ENCODE measurements at places on chromosomes 4 and X.

DNA sequence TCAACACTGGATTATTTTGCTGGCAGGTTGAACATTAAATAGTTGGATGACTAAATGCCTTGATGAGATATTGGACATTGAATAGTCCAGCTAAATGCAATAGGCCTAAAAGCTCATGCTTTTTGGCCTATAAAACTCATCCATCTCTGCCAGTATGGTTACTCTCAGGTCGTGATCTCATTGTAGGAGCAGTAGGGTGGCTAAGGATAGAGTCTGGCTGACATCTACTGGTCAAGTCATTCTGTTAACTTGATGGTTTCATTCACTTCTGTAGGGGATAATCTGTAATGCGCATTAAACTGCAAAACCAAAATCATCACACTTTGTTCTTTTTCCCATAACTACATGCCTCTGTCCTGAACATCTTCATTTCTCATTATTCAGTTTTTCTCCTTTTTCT lies 227.0 kb downstream of the DKK2 start:
- peak; percentile 4 for DNase-seq

- no peak for DNase-seq
Observed at GRCh38 chr4:14091966-14092365, 464.4 kb upstream of the BOD1L1 start.

DNA sequence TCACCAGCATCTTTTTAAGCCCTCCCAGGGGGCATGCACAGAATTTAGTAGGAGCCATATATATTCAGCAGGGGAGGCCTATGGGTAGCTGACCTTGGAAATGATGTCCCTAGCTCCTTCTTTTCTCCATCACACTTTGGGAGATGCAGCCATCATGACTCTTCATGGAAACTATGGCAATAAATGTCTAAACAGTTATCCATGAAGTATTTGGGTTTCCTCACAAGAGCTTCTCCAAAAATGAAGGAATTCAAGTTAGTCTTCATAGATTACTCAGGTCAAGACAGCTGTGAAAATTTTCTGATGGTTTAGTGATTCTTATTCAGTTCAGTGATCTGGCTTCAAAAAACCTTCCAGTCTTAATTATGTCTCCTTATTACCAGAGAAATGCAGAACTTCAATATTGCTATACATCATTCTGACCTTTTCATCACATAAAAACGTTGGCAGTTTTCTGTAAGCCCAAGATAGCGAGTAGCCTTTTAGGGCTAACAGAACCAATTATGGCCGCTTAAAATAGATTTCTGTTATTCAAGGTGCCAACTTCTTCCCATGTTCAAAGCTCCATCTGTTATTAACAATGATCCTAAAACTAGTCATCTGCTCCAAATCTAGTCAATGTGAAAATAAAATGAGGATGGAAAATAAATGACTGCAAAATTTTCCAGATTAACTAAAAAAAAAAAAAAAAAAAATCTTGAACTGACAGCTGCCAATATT lies 52.5 kb downstream of the TMEM156 start:
- no peak for DNase-seq

DNA sequence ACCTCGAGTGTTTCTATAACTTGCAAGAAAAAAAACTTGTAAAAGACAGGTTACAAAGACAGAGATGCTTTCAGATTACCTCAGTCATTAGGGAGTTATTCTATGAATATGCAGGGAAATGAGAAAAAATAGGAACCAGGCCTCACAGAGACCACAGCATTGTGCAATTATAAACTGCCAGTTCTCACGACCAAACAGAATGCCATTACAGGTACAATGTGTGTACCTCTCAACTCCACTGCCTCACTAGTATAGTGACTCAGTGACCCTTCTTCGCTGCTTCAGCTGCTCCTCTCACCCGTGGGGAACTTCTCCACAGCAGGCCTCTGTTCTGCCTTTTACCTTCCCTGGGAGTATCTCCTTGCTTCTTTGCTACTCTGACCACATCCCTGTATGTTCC lies 2.3 kb upstream of the HTATSF1 start:
- no peak for DNase-seq

- no peak for DNase-seq
Observed at GRCh38 chrX:113033966-113034680, 193.5 kb upstream of the AMOT start.

- DNase-seq: peak; percentile 86
Observed at GRCh38 chr4:185567381-185568376, 32.4 kb upstream of the PDLIM3 start.

DNA sequence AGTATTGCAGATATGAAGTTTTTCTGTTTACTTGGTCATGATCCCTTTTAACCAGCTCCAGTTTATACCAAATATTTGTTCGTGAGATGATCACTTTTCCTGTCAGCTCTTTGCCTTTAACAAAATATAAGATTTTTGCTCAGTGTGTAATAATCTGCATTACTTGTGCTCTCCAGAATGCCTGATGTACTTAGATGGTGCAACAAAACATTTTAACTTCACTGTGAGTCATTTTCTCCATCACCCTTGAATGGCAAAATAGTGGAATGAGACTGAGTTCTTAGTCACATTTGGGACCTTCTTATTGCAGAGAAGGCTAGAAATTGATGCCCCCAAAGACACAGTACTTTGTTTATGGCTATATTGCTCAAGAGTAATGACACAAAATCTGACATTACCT lies 252.0 kb downstream of the FRMPD4 start:
- DNase-seq: no peak

DNA sequence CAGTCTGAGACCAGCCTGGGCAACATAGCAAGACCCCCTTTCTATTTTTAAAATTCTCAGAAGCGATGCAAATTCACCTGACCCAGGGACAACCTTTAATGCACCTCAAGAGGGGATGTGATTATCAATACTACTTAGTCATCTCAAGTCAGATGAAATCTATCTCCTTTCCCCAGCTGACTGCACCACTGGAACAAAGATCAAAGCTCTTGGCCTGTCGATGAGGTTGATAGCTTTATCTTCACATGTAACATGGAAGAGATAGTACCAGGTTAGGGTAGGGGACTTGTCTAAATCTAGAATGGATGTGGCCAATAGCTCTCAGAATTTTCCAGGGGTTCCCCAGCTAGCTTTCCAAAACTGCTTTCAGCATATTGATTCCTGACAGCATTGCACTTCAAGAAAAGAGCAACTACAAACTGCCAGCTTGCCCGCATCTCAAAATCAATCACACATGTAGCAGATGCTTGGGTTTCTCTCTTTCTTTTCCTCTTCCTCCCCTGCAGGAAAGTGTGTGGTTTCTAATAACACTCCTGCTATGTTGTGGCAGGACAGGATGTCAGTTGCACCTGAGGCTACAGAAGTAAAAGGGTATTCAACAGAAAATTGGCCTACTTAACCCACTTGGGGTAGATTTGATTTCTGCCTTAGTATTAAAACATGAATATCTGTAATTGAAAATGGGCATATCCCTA lies 12.2 kb upstream of the TMEM164 start:
- DNase-seq: no peak

DNA sequence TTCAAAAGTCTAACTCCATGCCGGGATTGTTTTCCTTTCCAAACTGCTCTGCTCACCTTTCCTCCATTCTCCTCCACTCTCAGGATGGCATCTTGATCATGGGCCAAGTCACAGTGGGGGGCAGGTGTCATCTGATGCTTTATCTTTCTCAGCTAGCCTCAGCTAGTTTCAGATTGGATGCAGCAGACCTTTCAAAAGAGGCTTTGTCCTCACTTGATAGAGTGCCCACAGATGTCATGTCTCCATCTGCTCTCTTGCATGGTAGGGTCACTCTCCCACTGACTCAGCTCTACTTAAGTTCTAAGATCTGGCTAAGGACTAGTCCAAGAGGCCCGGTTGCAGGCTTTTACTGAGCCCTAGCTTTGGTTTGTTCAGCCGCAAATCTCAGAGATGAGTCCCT lies 341.8 kb upstream of the GALNT7 start:
- DNase-seq: no peak

DNA sequence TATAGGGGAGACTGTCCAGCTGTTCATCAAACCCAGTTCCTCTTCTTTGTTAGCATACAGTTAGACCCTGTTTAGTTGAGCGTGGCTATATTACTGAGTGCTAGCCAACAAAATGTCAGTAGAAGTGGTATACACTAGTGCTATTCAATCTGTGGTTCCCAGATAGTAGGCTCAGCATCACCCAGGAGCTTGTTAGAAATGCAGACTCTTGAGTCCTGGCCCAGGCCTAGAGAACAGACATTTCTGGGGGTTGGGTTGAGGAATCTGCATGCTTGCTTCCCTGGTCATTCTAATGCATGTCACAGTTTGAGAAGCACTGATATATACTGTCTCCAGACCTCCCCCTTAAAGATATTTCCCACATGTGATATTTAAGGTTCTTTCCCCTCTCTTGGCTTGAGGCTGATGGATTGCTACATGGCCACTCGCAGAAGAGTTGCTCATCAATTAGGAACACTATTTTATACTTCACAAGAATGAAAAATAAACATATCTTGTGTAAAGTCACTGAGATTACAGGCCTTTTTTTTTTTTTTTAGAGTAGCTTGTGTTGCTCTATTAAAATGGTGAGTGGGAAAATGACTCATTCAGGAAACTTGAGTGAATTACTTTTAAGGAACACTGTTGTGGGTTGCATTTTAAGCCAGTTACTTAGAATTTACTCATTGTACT lies 289.0 kb downstream of the STIM2 start:
- DNase-seq: no peak

DNA sequence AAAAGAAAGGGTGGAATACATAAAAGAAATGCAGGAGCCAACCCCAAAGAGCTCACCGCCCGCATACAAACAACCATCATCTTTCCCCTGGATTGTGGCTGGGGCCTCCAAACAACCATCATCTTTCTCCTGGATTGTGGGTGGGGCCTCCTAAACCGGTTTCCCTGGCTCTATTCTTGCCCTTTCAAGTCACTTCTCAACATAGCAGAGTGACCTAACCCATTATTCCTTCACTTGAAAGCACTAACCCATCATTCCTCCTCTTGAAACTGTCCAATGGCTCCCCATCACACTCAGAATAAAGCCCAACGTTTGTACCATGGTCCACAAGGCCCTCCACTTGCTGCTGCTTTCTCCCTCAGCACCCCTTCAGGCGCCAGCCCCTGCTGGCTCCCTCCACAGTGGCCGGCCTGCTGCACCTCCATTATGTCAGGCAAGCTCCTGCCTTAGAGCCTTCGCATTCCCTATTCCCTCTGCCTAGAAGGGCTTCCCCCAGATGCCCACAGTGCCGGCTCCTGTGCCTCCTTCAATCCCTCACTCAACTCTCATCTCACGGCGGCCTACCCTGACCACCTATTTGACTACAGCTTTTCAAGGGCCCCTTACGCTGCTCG lies 24.1 kb downstream of the SMIM43 start:
- DNase-seq: no peak

GRCh38 chrX:28351801-28352200 lies 235.4 kb upstream of the IL1RAPL1 start:
- no peak for DNase-seq

DNA sequence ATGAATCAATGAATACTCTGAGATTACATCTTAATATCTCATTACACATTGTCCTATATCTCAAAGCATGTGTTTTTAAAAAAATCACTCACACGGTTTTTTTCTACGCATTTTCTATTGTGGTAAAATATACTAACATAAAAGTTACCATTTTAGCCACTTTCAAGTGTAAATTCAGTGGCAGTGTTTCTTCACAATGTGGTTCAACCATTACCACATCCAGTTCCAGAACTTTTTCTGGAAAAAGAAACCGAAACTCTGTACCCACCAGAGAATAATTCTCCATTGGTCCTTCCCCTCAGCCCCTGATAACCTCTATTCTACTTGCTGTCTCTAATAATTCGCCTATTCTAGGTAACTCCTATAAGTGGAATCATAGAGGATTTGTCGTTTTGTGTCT lies 35.3 kb upstream of the ACSL1 start:
- no peak for DNase-seq

DNA sequence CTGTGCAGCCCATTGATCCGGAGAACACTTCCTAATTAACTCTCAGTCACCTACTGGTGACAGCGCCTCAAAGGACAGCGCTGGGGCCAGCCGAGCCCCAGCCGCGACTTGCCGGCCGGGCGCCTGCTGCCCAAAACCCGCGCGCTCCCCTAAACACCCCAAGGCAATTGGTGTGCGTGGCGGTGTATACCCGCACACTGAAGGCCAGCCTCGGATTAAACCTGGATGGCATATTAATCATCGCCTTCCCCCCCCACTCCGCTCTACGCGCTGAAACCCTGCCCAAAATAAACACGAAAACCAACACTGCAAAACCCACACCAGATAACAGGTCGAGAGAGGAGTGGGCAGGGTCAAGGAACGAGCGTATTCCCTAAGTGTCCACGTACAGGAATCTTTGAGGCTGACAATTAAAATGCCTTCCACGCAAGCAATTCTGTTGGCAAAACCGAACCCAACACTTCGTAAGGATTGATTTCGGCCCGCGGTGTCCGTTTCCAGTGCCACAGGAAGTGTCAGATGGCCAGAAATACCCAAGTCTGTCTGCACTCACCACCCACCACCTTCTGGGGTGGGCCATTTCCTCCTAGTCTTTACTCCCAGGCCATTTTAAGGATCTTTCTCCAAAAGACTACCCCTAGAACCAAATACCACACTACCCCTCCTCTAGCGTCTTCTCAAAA lies 2.7 kb downstream of the BCOR start:
- DNase-seq: peak; percentile 47

DNA sequence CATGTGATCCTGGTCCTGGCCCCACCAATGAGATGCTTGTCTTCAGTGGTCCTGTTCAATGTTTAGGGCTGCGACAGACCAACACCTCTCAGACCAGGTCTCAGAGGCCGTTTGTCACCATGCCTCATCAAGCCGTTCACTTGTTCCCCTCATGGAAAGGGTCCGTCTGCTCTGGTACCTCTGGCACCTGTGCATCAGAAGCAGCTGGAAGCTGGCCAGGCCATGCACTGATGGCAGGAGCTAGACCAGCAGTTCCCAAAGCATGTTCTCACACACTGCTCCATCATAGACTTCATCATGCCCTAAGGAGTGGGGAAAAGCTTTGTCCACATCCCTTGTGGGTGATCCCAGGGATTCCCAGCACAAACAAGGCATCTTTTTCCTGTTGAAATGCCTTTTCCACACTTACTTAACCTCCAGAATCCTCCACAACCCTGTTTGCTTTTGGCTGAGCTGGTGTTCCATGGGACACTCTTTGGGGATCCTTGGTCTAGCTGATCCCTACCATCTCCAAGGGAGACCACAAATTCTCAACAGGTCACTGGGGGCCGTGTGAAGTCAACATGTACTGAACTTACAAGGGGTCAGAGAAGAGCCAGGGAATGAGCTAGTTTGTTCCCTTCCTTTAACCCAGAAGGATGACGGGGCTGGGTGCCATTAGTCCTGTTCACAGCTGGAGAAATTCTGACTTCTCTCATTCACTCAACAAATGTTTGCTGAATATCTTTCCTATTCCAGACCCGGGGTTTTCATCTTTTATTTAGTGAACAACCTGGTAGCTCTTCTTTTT lies 21.8 kb downstream of the SH3TC1 start:
- DNase-seq: no peak

DNA sequence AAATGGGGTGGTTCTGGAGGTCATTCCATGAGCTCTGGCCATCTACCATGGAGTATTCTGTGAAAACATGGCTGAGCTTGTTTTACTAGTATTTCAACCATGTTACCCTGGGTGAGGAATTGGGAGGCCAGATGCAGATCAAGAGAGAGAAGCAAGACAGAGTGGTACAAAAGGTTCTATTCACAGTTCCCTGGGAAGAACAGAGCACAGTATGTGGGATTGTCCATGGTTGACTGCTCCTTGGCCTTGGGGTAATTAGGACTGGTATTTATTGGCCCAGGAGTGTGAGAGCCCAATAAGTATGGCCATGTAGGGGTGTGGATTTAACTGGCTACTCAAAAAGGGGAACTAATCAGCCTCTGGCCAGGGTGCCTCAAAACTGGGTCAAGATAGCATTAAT lies 239.7 kb upstream of the GATB start:
- no peak for DNase-seq

GRCh38 chrX:57906790-57907189 lies 3.5 kb downstream of the ZXDA start:
- no peak for DNase-seq

GRCh38 chr4:77852892-77853495 lies 9.6 kb upstream of the MRPL1 start:
- no peak for DNase-seq

Measured in globus pallidus (tissue), 1 donor.